ENCODE measurements at places on chromosomes 2 and 18.

DNA sequence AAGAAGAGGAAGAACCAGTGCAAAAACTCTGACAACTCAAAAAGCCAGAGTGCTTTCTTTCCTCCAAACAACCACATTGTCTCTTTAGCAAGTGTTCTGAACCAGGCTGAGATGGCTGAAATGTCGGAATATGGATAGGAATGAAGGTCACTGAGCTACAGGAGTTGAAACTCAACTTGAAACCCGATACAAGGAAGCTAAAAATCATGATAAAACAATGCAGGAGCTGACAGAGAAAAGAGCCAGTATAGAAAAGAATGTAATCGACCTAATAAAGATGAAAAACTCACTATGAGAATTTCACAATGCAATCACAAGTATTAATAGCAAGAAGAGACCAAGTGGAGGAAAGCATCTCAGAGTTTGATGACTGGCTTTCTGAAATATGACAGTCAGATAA lies 15.0 kb upstream of the EIF2AK3 start:
- DNase-seq: no peak

DNA sequence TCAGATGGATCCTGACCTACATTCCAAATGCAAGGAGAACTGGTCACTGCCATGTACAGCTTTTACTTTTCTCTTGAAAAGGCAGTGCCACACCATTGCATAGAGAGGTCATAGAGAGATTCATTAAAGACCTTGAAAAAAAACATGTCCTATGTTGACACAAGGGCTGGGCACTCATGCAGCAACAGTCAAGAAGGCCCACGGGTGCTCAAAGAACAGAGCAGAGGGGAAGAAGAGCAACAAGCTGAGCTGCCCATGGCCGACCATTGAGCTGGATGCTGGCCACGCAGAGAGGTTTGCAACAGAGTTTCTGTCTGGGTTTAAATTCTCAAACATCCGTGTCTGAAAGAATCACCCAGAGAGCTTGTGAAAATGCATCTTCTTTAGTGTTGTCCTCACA lies 99.1 kb downstream of the ADD2 start:
- DNase-seq: peak; percentile 21

- no peak for DNase-seq
Observed at GRCh38 chr2:61419129-61419528, 51.8 kb downstream of the USP34 start.

DNA sequence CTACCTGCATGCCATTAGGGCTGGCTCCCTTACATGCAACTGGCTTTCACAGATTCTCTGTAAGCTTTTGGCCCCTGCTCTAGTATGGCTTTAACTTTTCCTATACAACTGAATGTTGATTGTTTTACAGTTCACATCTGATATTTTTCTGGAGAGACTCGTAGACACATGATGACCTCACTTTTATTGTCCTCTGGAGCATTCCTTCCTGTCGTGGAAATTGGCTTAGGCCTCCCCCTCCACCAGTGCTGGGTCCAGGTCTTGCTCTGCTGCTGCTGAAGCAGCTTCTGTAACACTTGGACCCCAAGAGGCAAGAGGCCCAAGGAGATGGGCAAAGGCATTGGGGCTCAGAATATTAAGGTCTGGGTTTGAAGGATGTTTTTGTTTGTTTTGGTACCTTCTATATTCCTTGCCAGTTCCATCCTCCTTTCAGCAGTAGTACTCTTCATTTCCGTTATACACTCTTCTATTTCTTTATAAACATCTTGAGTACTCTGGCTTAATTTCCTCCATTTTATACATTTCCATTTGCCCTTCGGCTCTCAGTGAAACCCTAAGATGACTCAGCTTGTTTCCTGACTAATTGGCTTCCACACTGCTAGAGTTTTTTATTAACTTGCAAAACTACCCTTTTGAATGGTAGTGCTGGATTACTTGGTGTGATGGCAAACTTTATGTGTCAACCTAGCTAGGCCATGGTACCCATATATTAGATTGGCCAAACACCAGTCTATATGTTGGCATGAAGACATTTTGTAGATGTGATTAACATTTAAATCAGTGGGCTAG lies 219.8 kb downstream of the CDCA7 start:
- no peak for DNase-seq

DNA sequence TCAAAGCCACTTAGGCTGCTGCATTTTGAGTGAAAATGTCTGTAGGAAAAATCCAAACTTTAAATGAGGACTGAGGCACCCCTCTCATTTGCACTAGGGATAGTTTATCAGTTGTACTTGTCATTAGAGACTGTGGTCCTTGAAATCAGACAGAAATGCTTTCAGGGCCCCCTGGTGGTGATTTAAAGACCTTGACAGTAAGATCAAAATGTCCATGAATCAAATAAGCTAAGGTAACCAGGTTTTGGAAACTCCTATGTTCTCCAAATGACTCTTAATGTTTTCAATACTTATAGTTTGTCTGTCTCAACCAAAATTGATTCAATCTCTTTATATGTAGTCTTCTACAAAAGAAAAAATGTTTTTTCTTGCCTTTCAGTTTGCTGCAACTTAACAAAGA lies 28.8 kb upstream of the DDX18 start:
- no peak for DNase-seq

DNA sequence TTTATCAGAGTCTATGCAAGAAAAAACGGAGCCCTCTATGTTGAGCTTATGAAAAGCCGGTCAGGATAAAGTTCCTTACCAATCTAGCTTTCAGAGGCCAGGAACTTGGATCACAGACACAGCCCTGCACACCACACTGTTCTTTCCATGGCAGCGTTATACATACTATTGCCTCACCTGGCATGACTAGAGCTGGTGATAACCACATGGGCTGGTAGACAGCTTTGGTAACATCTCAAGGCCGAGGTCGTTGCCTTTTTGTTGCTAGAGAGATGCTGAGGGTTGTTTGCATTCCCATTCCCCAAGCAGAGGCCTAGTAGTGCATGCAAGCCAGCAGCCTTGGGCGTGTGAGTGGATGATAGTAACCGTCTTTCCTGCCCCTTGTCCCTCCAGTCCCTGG lies 78.0 kb downstream of the ITGB1BP1 start:
- DNase-seq: no peak

- DNase-seq: no peak
Observed at GRCh38 chr2:222982010-222982908, 69.7 kb upstream of the KCNE4 start.

- DNase-seq: no peak
Observed at GRCh38 chr2:55460562-55460961, 40.9 kb upstream of the CCDC88A start.

- DNase-seq: no peak
Observed at GRCh38 chr2:28717339-28717758, 34.3 kb upstream of the PPP1CB start.

GRCh38 chr2:20999906-21000645 lies 43.8 kb downstream of the APOB start:
- no peak for DNase-seq

DNA sequence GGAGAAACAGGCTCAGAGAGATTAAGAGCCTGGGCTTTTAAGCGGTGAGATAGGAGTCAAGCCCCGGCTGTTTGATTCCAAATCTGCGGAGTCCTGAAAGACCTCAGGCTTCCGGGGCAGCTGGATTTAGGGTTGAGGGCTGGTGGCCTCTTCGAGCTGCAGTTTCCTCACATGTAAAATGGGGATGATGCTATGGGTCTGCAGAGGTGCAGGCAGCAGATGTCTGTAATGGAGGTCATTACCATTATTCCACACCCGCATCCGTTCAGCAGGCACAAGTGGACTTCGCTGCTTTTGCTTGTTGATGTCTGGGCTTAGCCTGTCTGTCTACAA lies 175.6 kb upstream of the HS6ST1 start:
- DNase-seq: no peak

- no peak for DNase-seq
Observed at GRCh38 chr2:41294331-41294730, 753.5 kb upstream of the PKDCC start.

- DNase-seq: no peak
Observed at GRCh38 chr2:224645722-224646121, 60.6 kb upstream of the CUL3 start.

DNA sequence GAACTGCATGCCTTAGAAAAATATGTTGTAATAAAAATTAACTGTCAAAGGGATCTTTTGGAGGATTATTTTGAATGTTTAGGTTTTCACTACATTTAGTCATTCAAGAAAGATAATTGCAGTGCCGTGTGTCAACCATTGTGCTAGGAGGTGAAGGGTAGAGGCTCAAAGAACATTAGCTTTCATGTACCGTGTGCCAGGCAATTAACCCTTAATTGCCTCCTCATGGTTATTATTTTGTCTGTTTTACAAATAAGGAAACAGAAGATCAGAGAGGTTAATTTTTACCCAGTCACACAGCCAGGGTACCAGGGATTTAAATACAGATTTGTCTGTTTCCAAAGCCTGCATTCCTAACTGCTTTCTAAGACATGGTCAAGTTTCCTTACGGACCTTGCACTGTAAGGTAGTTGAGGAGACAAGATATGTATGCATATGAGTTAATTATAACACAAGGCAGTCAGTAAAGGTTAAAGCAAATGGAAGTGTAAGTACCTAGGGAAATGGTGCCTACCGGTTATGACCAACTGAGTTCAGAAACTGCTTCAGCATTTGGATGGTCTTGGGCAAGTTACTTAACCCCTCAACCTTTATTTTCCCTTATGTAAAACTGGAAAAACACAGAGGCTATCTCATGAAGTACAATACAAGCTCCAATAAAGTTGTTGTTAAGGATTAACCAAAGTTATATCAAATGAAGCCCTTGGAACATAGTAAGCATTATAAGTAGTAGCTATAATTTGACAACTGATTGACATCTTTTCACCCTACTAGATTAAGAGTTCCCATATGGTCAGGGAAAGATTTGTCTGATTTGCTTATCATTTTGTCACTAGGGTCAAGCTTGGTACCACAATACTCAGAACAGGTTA lies 434.9 kb downstream of the MBD2 start:
- DNase-seq: no peak

- DNase-seq: no peak
Observed at GRCh38 chr2:39403311-39403710, 33.8 kb downstream of the MAP4K3 start.

GRCh38 chr18:78765637-78766281 lies 213.9 kb upstream of the SALL3 start:
- no peak for DNase-seq

DNA sequence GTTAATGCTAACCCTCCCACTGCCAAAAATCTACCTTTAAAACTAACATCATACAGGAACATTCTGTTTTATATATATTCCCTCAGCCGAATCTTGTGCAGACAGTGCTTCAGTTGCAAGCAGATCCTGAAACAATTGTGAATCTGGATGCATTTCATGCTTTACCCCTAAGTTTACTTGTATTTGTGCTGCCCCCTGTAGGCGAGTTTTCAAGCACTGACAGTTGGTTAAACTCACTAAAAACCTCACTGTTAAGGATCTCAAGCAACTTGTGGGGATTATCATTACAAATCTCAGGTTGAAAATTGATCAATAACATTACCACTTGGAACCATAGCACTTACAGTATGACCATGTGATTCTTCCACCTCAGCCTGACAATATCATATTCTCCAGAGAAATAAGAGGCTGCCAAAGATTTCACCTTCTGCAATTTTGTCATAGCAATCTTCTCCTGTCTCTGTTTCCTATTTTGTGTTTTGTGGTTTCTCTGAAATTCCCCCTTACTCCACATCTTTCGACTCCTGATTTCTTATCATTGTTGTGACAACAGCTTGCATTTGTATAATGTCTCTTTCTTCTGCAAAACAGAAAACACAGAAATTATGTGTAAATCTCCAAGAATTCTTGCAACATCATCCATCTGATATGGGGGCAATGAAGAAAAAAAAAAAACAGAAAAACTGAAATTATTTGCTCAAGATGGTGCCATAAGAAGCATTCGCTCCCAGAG lies 354.6 kb upstream of the SETBP1 start:
- no peak for DNase-seq

GRCh38 chr18:3323900-3324299 lies 62.0 kb downstream of the MYL12B start:
- DNase-seq: no peak

DNA sequence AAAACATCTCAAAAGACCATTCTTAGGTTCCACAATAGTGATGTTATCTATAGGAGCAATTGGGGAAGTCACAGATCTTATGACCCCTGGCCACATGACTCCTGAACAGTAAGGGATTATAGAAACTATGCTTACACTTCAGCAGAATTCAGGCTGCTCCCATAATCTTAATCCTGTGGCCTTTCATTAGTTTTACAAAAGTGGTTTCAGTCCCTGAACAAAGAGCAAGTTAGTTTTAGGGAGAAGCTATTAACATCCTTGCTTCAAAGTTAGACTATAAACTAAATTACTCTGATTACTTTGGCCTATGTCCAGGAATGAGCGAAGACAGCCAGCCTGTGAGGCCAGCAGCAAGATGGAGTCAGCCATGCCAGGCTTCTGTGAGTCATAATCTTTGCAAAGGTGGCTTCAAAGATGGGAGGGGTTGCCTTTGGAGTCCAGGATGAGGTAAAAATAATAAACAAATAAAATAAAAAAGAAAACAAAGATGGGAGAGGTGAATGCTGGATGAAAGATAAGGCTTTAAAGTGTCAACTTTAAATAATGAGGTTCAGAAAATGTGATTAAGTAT lies 168.7 kb upstream of the NDUFV2 start:
- no peak for DNase-seq
